ENCODE measurements at places on chromosomes 3 and 15.

DNA sequence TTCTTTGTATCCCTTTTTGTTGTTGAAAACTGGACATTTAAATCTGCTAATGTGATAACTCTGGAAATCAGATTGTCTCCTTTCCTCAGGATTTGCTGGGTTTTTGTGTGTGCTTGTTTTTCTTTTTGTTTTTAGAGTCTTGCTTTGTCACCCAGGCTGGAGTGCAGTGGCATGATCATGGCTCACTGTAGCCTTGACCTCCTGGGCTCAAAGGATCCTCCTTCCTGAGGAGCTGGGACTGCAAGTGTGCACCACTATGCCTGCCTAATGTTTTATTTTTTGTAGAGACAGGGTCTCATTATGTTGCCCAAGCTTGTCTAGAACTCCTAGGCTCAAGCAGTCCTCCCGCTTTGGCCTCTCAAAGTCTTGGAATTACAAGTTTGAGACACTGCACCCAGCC lies 44.6 kb upstream of the IL20RB start:
- DNase-seq, result no peak

DNA sequence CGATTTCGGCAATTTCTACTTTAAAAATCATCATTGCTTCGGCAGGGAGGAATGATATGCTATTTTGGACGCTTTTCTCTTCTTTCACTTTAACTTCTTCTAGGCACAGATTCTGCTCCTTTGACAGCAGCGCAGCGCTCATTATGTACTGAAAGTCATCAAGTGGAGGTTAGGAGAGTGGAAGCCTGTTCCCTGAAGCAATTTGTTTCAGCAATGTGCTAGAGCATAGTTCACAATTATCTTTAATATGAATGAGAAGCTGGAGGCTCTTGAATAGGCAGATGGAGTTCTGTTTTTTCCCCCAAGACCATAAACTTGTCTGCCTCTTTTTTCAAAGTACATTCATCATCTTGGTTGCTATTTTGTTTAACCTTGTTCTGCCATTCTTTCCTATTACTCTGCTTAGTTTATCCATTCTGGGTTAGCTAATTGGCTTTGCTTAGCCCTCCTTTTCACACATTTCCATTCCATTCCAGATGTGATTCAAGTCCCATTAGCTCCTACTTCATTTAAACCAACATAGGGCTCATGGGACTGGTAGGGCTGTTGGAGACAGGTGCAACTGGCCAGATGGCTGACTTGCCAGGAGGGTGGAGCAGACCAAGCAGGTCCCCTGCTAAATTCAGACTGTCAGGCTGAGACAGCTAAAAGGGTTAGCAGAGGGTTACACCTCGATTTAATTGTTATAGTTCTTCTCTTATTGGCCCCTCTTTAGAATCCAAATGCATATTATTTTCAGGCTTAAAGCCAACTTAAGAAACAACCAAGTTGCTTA lies 534.7 kb upstream of the CBLB start:
- DNase-seq, result no peak

- DNase-seq, result no peak
Measured at GRCh38 chr3:146187334-146187950, 26.5 kb upstream of the PLOD2 start.

- no peak for DNase-seq
Measured at GRCh38 chr15:38068626-38069391, 134.4 kb downstream of the TMCO5A start.

DNA sequence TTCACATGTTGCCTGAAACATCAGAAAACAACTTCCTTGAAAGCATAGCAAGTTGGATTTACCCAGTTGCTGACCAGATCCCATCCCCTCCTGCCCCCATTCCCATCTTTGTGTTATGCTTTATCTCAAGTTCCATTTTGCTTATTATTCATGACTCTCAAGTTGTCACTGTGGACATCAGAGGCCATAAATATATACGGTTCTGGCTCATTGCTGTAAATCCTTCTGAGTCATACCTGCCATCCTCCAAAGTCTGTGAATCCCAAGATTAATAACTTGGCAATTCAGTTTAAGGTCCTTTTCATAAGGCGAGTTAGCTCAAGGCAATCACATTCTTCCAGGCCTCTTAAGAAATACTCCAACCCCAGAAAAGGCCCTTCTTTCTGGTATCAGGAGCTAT lies 126.2 kb upstream of the C2CD4B start:
- DNase-seq, result no peak

- DNase-seq, result no peak
Measured at GRCh38 chr3:76497636-76498035, 542.3 kb upstream of the ROBO2 start.

DNA sequence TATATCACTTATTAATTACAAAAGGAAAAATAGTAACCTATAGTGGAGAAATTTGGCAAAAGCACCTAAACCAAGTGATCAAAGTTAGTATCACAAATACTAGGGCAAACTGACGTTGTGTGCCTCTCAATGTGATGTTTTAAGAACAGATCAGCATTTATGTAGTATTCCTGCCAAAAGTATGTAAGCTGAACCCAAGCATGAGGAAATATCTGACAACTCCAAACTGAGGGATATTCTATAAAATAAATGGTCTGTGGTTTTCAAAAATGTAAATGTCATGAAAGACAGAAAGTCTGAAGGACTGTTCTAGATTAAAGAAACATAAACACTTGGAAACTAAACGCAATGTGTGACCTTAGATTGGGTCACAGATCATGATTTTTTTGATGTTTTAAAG lies 34.3 kb upstream of the PIK3CA start:
- DNase-seq, result no peak
